ENCODE measurements at places on chromosomes 3 and 15. TPM values are rescaled to one million over a fixed set of nuclear protein-coding genes. Genes with fewer than 3 reads are reported as not detected.

The C3orf22 gene
- total RNA-seq: not detected

The RTP1 gene
- total RNA-seq: not detected

The LRTM1 gene
- total RNA-seq: not detected

DNA sequence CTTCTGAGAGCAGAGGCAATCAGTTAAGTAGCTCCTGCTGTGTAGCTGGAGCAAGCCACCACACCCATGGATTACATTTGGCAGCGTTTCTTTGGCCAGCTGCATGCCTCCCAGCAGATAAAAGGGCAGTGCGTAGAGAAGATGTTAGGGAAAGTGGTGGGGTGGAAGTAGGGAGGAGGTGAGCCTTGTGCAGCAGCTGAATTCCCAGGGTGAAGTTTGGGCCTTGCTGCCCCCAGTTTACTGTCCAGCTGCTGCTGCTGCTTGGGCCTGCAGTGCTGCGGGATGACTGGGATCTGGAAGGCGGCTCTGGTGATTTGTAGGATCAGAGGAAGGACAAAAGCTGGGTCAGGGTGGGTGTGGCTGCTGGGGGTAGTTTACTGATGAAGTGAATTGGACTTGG lies 318.7 kb upstream of the C2CD4B start:
- no peak for DNase-seq

DNA sequence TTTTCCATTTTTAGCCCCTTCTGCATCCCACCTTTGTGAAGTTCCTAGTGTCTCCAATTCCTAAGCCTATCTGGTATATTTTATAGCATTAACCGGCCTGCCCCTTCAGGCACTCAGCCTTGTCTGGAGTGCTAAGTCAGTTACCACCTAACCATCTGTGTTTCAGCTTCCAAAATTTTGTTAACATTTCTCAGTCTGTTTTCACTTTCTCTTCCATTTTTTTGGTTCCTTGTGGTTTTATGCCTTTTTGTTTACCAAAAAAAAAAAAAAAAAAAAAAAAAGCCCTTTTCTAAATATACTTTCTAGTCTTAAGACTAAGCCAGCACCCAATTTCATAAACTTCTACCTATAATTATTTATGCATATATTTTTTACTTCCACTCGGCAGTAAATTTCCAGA lies 92.4 kb downstream of the CSNK1G1 start:
- no peak for DNase-seq

DNA sequence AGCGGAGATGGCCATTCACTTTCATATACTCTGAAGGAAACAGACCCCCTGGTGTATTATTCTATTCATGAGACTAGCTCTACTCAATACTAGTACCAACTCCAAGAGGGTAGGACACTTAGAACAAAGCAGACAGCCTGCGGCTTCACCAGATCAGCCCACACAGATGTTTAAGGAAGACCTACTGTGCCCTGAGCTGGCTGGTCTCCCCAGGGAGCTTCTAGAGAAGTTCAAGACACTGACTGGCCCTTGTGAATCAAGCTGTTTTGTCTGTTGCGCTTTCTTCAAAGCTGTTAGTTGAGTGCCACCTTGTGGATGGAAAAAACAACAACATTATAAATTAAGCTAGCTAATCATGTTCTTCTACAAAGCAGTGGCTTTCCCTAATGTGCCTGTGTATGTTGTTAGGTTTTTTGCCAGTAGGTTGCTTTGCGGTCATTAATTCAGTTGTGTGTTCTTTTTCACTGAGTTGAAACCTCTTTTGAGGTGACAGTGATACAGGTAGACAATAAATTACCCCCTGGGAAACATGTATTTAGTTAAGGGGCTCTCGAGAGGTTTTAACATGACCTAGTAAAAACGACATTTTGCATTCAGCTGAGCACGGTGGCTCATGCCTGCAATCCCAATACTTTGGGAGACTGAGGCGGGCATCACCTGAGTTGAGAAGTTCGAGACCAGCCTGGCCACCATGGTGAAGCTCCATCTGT lies 64.2 kb upstream of the MYZAP start:
- DNase-seq: peak; percentile 61

DNA sequence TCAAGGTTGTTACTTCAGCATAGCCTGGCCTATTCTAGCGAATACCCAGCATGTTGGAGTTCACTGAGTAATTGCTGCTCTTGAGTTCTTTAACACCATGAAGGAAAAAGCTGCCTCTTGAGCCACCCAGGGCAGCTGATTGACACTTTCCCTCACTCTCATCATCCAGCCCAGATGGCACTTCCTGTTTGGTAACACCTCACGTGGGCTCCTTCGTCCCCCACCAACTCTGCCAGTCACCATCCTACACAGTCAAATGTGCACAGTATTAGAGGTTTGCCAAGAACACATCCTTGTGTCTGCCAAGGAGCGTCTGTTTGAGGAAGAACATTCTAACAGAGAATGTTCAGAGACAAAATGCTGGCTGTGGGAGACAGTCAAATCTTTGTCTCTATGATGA lies 266.3 kb downstream of the RPLP1 start:
- no peak for DNase-seq

DNA sequence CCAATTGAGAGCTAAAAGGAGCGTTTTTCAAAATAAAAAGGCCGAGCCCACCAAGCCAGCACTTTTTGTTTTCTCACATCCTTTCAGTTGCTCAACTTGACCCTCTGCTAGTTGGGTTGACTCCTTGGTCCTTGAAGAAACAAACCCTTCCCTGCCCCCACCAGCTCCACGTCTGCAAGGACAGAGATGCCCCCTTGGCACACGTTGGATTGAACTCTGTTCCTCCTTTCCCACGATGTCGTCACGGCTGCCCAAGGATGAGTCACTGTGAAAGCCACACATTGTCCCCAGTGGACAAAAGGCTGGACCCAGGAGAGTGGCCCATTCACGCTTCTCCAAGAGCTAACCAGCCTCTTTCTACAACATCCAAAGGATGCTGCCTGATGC lies 43.0 kb upstream of the SPATA12 start:
- peak; percentile 75 for DNase-seq

Data from Caki2 (cell line).